ENCODE measurements at places on chromosomes 1 and 21.

DNA sequence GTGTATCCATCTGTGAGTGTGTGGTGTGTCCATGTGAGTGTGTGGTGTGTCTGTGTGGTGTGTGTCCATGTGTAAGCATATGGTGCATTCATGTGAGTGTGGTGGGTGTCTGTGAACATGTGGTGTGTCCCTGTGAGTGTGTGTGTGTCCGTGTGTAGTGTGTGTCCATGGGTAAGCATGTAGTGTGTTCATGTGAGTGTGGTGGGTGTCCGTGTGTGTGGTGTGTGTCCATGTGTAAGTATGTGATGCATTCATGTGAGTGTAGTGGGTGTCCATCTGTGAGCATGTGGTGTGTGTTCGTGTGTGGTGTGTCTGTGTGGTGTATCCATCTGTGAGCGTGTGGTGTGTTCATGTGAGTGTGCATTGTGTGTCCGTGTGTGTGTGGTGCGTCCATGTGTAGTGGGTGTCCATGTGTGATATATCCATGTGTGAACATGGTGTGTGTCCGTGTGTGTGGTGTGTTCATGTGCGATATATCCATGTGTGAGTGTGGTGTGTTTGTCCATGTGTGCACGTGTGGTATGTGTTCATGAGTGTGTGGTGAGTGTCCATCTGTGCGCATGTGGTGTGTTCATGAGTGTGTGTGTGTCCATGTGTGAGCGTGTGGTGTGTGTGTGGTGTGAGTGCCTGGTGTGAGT, 12.3 kb downstream of the SLC19A1 start:
- no peak for DNase-seq

DNA sequence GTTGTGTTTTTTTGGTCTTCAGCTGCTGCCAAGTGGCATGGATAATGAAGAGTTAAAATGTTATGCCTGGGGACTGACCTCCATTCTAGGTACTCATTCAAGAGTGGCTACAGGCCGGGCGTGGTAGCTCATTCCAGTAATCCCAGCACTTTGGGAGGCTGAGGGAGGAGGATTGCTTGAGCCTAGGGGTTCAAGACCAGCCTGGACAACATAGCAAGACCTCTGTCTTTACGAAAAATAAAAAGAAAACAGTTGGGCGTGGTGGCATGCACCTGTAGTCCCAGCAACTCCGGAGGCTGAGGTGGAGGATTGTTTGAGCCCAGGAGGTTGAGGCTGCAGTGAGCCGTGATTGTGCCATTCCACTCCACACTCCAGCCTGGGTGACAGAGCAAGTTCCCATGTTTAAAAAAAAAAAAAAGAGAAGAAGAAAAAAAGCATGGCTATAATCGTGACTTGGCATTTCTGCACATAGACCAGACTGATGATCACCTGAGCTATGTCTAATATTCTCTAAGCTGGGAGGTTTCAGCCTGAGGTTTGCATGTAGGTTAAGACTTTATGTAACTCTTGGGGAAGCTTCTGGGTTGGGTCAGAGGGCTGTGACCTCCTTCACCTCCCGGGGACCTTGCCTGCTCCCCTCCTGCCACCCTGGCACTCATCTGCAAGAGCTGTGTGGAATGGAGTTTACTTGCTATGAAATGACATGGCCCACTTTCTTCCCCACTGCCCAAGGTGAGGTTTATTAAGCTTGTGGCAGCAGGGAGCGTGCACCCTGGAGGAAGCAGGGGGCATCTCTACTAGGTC, 51.3 kb downstream of the DHRS3 start:
- no peak for DNase-seq

DNA sequence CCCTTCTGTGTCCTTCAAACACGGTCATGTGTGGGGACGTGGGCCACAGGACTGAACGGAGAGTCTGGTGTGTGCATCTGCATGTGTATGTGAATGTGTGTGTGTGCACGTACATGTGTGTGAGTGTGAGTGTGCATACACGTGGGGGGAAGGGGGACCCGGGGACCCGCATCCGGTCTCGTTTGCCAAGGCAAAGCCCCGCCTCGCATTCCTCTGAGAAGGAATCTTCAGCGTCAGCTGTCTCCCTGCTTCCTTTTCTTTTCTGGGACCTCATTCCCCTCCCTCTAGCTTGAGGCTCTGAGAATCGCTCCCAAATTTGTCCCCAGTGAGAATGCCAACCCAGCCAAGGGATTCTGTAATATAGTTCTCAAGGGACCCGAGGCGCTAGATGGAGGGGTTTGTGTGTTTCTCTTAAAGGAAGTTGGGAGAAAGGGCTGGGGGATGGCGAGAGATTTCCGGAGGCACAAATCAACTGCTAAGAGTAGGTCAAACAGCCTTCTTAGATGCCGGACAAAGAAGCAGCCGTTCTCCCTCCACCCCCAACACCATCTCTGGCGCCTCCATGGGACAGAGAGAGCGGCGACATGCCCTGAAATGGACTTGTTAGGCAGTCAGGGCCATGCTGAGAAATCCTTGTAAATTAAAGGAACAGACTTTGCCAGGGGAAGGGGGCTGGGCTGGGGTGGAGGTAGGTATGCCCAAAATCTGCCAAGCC, 6.6 kb downstream of the IFFO2 start:
- DNase-seq, result peak; percentile 46

- DNase-seq, result no peak
Observed at GRCh38 chr1:32727876-32728275, 25.3 kb upstream of the SYNC start.

- peak; percentile 34 for DNase-seq
Observed at GRCh38 chr21:45011911-45012661, 62.3 kb upstream of the ADARB1 start.

GRCh38 chr1:31891280-31891679, 46.9 kb downstream of the PTP4A2 start:
- no peak for DNase-seq

Data from glutamatergic neuron (in vitro differentiated cells).